ENCODE measurements at places on chromosomes 12 and 14.

DNA sequence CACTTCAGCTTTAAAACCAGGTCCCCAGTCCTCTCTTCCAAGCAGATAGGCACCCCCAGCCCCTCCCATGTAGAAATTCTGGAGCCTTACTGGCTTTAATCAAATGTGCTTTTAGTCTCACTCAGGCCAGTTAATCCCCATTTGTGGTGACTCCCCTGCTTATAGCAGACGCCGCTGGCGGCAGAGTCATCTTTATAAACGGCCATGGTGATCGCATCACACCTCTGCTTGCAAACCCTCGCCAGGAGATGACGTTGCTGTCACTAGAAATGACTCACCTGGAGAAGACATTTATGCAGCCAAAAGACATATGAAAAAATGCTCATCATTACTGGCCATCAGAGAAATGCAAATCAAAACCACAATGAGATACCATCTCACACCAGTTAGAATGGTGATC lies 369.3 kb downstream of the VRK1 start:
- no peak for DNase-seq

GRCh38 chr14:96676166-96676565 lies 121.0 kb upstream of the VRK1 start:
- no peak for DNase-seq

- DNase-seq = no peak
Observed at GRCh38 chr14:100692859-100693558, 33.7 kb upstream of the DLK1 start.

DNA sequence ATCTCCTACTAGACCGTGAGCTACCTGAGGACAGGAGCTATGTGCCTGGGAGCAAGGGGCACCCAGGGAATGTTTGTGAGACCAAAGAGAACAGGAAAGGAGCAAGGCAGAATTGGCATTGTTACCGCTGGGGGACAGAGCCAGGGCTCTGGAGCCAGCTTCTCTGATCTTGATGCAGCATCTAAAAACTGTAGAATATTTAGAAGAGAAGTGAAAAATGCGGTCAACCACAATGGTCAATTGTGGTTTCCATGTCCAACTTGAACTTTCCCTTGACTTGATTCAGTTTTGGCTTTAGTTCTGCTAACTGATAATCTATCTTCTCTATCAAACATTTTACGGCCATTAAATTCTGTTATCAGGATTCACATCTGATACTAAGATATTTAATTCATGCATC lies 201.2 kb downstream of the ANO4 start:
- DNase-seq = no peak

GRCh38 chr12:25102402-25102801 lies 92.6 kb downstream of the DNAI7 start:
- DNase-seq = no peak

DNA sequence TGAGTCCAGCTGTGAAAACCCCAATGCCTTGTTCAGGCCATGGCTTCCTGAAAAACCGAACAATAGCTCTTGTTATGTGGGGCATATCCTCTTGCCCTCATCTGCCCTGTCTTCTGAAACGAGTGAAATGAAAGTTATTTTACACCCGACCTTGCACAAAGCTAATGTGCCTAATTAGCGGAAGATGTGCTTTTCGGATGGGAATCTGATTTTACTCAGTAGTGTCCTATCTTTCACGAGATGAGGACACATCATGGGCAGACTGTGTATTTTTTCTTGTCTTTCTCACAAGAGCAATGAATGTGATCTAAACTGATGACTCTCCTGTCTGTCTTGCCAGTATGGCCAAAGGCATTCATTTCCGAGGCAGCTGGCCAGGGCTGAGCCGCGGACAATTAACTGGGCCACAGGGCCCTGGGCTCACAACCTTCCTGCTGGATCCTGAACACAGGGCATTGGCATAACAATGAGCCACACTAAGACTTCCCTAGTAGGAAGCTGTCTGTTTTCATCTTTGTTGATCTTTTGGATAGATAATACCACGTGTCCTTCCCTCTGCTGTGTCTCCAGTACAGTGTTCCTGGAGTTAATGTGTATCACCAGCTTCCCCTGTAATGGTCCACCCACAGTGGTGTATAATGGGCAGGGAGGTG lies 86.0 kb upstream of the HIF1A start:
- DNase-seq = no peak

- no peak for DNase-seq
Observed at GRCh38 chr12:94750864-94751263, 100.5 kb upstream of the TMCC3 start.

DNA sequence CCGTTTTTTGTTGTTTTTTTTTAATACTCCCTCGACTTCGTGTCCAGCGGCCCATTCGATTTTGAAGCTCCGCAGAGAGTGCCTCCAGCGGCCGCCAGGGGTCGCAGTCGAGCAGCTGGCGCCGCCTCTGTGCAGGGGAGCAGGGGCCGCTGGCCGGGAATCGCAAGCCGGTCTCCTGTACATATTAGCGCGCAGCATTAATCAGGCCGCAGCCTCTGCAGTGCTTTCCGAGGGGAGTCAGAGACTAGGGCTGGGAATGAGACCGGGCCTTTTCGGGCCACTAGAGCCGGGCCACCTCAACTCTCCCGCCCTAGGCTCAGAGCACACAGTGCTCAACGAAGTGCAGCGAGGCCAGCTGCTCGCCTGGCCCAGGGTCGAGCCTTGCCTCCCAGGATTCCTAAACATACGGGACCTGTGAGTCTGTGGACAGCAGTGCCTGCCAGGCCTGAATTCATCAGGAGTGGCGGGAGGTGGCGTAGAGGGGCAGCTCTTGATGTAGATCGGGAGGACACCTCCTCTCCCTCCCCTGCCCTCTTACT lies 81.8 kb downstream of the EMP1 start:
- DNase-seq = peak; percentile 41

DNA sequence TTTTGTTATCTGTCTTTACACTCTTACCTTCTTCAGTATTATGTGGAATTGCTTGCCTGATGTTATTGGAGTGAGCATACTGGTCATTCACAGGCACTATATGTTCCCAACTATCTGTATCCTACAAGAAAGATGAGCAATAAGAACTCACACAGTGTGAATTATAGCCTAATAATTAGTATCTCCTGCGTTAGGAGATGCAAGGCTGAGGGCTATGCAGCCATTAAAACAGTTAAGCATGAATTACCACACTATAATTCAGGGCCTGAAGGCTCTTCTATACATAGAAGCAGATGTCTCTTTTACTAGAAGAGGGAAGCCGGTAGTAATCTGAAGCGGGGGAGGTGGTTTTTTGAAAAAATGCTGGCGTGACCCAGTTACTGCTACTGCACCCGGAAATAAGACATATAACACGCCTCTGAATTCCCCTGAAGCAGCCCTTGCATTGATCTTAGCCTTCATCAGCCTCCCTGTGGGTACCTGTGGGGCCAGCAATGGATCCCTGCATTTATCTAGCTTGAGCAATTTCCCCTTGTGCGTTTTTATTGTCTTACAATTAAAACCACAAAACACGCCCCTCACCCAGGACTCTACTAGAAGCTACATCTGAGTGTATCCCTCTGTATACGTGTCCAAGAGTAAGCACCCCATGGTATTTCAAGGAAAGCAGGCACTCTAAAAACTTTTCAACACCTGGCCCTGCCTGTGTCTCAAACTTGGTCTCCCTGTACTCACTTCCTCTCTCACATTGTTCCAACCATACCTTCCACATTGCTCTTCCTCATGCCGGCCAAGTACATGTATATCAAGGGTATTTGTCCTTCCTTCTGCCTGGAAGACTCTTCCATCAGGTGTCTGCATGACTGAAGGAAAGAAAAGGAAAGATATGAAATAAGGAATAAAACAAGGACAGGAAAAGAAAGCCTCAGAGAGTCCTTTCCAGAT lies 210.9 kb upstream of the ARID2 start:
- DNase-seq = peak; percentile 36

DNA sequence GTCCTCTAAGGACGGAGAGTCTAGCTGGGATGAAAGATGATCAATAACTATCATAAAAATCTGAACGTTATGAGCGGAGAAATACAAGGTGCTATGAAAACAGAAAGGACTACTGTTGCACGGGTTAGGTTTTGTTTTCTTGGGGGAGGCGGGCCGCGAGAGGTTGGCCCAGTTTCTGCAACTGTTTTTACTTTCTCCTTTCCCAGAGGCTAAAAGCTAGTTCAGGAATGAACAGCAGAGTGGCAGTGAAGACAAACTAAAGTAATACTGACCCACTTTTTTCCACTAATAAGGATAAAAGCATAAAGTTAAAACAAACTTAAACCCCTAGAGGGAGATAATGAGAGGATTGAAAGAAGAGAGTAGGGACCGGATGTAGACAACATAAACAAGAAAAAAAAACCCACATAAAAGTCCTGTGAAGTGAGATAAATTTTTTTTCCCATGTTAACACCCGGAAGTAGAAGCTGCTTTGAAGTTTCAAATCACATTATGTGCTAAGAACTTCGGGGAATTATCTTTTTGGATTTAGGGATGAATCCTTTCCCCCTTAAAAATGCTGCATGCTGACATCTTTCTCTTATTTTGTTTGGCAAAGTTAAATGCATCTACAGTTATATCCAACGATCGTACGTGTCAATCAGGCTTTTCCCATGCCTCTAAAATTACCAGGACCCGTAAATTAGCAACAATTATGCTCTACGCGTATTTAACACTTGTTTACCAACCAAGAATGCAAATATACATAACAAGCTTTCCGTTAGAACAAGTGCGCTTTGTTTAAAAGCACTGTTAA lies 1.0 kb upstream of the CDK17 start:
- DNase-seq = peak; percentile 19

DNA sequence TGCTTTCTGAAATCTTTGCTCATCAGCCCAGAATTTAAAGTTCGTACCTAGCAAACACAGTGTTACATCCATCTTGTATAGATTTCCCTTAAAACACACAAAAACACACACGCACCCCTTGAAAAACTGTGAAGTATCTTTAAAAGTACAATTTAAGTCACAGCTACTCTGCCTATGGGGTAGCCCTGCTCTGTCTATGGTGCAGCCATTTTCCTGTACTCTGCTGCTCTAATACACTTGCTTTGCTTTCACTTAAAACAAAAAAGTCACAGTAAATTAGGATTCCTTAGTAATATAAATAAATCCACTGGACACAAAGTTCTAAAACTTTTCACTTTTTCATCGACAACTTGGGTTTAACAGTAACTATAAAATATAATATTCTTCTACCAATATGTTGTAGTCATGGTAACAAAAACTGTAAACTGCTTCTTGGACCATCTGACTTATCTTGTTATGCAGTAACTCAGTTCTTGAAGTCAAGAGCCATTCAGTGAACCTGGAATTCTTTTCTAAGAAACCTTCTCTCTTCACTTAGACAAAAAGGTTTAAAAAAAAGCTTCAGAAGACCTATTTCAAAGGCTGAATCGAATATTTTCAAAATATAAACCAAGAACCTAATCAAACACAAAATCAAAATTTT lies 63.5 kb downstream of the MED13L start:
- no peak for DNase-seq

DNA sequence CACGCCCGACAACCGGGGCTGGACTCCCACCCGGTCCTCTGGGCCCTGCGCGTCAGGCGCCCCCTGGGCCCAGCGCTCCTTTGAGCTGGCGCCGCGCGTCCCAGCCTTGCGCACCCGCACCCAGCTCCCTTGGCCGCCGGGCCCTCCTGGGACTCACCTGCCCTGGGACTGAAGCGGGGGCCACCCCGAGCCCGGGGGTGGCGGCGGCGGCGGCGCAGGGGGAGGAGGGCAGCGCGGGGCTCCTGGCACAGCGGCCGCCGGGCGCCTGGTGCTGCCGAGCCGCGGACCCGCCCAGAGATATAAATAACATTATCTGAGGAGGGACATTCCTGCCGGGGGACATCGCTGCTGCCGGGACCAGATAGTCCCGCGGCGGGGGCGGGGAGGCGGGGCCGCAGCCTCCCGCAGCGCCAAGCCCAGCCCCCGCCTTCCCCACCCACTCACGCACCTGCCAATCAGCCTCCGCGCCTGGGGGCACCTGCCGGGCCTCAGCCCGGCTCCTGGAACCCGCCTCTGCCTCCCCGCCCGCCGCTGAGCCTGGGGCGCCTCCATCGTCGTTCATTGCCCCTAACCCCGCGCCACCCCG lies at the start of gene SPTB:
Gene SPTB (minus strand): TSS at position 273 of the 586 bp plus-strand sequence. CDS start 56,813 bp downstream, outside the sequence.
- peak; percentile 66 for DNase-seq

DNA sequence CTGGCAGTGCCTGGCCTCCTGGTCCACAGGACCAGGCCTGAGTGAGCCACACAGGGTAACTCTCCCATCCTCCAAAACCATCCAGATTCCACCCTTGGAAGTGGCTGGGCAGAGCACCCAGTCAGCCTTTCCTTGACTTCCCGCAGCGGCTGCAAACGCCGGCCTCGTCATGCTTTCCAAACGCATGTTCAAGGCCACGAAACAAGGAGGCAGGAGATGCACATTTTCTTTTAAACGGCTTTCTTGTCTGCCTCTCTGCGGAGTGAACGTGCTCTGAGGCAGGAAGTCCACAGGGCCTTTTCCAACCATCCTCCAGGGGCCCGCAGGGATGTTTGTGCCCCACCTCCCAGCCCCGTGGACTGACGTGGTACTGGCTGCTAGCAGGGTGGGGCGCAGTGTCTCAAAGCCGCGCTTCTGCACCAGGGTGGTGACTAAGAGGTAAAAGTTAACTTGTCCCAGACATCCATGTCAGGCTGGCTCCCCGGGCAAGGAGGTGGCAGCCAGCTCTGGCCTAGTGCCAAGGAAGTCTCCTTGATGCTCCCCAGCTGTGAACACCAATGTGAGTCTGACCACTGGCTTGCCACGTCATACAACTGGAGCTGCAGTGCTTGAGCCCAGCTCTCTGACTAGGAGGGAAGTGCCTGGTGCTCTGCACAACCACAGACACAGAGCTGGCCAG lies 45.0 kb downstream of the KCNA5 start:
- no peak for DNase-seq

GRCh38 chr12:121430833-121431415 lies 31.0 kb downstream of the RNF34 start:
- DNase-seq = no peak

- no peak for DNase-seq
Observed at GRCh38 chr12:91094032-91094662, 17.1 kb downstream of the LUM start.

DNA sequence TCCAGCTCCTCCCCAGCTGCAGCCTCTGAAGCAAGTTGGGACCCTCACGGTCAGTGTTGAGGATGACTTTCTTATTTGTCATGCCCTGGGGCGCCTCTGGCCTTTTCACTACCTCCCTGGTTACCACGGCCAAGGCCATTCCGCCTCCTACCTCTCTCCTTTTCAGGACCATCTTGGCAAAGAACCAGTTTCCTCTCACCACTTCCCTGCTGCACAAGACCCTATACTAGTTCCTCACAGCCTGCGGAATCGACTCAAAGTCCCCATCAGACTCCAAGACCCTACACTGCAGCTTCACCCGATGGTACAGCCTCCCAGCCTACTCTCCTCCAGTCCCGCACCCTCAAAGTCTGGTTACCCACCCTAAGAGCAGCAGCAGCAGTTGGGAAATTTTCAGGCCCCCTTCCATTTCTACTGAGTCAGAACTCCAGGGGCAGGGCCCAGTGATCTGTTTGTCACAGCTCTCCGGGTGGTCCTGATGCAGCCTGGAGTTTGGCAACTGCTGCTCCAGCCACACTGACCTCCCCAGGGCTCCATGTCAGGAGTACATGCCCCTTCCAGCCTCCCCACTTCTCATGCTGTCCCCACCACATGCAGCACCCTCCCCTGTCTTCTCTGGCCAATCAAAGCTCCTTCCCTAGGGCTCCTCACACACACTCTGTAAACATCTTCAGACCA lies 5.4 kb downstream of the VWF start:
- no peak for DNase-seq

GRCh38 chr14:62908506-62908905 lies 136.8 kb downstream of the KCNH5 start:
- no peak for DNase-seq
